ENCODE measurements at places on chromosomes 3 and 15.

- peak; percentile 42 for DNase-seq
Observed at GRCh38 chr15:61479613-61480012, 250.5 kb upstream of the RORA start.

- peak; percentile 89 for DNase-seq
Observed at GRCh38 chr15:98873441-98874218, 134.0 kb downstream of the PGPEP1L start.

DNA sequence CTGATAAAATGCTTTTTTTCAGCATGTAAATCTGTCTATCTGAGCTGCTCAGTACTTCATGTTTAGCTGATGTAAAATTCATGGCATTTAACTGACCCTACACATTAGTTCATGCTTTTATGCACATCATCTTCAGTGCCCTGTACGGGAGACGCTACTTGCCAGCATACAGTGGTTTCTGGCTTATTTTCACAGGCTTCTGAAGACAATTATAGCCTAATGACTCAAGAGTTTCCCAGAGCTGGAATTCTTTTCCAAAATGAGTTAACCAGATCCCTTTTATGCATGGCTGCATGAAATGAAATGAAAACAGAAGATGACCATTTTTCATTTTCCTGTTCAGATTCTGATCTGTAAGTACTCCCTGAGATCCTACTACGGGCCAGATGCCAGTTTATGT lies 1061.5 kb downstream of the ROBO2 start:
- DNase-seq: peak; percentile 92

DNA sequence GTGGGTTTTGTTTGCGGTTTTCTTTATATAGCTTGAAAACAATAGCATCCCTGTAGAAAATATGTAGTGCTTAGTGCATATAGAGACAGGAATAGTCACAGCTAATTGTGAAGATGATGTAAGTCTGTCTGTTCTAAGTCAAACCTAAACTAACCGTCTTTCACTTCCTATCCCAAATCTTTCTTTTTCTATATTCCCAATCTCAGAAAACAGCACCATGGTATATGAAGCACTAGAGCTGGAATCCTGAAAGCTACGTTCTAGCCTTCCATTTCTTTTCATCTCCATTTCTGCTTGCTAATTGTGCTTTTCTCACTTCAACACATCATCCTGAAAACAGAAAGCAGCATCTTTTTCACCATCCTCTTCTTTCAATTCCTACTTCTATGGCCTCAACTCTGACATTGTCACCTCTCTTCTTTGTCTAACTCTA lies 1235.5 kb downstream of the ROBO2 start:
- no peak for DNase-seq

DNA sequence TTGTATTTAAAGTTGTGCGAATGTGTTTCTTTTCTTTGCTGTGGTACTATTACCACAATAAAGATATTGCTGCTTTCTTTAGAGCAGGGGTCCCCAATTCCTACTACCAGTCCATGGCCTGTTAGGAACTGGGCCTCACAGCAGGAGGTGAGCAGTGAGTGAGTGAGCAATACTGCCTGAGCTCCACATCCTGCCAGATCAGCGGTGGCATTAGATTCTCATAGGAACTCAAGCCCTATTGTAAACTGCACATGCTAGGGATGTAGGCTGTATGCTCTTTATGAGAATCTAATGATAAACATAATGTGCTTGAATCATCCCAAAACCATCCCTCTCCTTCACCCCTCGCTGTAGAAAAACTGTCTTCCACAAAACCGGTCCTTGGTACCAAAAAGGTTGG lies 41.6 kb downstream of the DMXL2 start:
- DNase-seq: no peak

DNA sequence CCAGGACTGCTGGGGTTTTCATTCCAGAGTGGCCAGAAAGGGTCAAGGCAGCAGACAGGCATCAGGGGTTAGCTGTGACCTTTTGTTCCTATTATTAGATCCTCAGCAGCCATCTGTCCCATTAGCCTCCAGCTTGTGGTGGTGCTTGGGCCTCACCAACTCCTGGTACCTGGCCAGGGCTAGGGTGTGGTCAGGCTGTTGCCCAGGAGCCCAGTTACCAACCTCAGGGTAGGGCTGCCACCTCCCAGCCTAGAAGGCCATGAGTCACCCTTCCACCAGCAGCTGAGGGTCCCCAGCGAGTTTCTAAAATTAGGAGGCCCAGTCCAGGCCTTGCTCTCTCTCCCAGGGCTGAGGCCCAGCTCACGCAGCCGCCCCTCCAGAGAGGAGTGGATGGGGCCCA lies 12.2 kb downstream of the TMEM43 start:
- DNase-seq: no peak

- no peak for DNase-seq
Observed at GRCh38 chr15:69213786-69214185, 53.4 kb downstream of the GLCE start.

- DNase-seq: no peak
Observed at GRCh38 chr3:152682477-152682876, 152.5 kb upstream of the P2RY1 start.

- DNase-seq: no peak
Observed at GRCh38 chr3:118171236-118171852, 863.3 kb downstream of the IGSF11 start.

DNA sequence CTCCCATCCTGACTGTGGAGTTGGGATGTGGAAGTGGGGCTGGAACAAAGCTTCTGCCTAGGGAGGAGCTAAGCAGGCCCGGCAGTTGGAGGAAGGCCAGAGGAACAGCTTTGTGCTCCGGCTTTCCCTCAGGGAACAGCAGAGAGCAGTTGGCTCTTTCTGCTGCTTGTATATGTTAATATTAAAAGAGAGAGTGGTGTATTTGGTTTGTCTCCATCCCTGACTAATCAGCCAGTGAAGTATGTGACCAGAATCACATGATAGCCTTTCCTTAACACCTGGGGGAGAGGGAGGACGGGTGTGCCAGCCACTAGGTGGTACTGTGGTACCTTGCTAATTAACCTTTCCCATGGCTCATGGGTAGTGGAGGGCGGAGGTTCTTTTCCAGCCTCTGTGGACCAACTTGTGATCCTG lies 10.0 kb downstream of the EIF2B5 start:
- peak; percentile 44 for DNase-seq

DNA sequence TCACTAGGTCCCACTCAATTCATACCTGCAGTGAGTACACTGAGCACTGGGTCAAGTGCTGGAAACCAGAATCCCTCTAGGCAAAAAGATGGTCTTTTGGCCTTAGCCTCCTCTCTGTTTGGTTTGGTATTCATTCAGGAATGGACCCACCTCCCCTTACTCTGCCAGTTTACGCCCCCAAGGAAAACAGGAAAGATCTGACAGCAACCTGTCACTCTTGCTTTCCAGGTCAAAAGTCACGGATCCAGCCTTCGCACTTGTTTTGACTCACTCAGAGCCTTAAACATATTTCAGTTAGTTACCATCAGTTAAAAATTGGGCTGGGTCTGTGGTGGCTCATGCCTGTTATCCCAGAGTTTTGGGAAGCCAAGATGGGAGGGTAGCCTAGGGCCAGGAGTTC lies 68.1 kb downstream of the SYNM start:
- DNase-seq: no peak

DNA sequence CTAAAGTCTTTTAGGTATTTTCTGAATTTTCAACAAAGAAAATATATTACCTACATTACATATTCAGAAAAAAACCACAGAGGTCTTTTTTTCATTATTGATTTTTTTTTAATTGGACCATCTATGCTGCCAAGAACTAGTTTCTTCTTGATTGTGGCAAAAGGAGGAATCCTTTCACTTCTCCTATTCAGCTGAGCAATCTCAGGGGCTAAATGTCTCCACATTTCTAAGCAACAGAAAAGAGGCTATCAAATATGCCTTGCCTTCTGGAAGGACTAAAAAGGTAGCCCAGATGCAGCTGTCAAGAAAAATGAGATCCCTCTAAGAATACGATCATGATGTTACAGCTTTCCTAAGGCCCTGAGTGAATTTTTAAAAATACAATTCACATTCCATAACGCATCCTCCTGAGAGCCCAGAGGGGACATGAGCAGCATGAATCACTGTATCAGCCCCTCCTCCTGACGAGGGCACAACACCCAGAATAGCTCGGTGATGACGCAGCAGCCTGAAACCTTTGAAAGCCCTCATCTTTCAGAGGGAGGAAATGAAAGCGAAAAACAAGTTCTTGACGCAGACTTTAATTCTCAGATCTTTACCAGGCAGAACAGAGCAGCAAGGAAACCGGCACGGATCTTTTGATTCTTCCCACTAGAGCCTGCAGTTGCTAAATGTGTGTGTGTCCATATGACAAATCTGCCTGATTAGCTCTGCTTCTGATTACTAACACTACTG lies 24.6 kb downstream of the RUBCN start:
- DNase-seq: peak; percentile 97

DNA sequence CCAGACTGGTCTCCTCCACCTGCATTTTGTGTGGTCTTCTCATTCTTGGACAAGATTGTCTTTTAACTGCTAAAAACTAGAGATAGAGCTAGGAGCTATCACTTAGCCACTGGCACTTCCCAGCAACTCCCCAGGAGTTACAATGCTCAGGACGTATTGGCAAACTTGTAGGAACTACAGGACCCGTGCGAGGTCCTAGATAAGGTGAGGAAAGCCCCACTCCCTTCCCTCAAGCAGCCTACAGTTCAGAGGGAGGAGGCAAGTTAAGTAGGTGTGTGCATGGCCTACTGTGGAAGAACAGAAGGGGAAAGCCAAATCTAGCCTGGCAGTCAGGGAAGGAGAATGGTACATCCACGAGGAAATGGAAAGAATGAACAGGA lies 504.7 kb upstream of the PROK2 start:
- DNase-seq: no peak

GRCh38 chr3:85977615-85978338 lies 1013.2 kb downstream of the VGLL3 start:
- DNase-seq: no peak

DNA sequence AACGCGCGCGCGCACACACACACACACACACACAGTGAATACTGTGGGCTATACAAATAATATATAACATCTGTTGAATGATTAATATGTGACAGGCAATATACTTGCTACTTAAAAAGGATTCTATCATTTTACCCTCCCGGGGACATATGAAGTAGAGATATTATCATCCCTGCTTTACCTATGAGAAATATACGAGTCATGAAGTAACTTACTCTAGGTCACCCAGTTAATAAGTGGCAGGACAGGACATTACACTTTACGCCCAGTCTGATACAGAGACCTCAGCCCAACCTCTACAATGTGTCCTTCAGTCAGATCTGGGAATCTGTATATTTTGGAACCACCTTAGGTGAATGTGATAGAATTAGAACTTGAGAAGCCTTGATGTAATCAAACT lies 55.4 kb downstream of the CCDC54 start:
- peak; percentile 5 for DNase-seq

GRCh38 chr15:78272316-78272715 lies 8.0 kb downstream of the DNAJA4 start:
- DNase-seq: no peak

GRCh38 chr3:8387571-8387970 lies 114.1 kb upstream of the LMCD1 start:
- peak; percentile 36 for DNase-seq

- peak; percentile 87 for DNase-seq
Observed at GRCh38 chr3:139310474-139310933, 33.3 kb upstream of the MRPS22 start.

DNA sequence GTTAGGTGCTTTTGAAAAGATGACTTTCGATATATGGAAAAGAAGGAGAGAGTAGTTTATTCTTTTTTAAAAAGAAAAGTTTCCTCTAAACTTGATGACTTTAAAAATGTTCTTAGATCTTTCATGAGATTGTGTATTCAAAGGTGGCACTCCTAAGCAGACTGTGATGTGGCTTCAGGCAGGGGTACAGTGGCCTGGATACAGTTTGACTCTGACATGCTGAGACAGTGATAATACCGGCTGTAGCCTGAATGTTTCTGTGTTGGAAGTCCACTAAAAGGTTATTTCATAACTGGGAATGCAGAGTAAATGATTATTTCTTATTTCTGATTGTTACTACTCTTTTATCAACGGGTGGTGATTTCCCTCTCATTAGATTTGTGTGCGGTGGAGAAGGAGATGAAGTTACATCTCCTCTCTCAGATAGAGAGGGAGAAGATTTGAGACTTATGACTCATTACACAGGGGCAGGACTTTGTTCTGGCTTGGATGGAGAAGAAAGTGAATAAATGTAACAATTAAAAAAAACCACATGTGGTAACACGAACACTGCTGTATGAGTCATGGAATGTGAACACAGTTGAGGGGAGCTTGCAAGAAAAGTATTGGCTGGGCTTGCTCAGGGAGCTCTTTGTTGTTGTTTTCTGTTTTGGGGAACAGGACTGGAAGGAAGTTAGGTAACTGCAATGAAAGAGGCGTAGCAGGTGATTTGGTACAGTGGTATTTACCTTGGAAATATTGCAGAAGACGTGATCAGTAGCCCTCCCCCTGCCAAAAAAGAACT lies 21.6 kb downstream of the SPTSSB start:
- DNase-seq: peak; percentile 84

GRCh38 chr15:31217566-31218270 lies 108.9 kb upstream of the KLF13 start:
- DNase-seq: no peak

DNA sequence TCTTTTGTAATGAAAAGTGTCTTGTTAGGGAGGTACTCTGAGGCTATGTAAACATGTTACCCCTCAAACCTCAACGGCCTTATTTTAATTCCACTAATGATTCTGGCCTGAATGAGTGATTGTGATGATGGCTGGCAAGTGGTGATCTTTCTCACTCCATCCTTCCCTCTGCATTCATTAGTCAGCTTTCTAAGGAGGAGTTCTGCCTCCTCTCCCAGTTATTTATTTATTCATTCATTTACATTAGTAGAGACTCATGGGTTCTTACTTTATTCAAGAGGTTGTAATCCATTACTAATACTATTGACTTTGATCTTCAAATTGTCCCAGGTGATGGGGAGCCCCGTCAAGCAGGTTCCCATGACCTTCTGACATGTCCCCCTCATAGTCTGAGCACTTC lies 35.3 kb downstream of the GNB5 start:
- DNase-seq: no peak

DNA sequence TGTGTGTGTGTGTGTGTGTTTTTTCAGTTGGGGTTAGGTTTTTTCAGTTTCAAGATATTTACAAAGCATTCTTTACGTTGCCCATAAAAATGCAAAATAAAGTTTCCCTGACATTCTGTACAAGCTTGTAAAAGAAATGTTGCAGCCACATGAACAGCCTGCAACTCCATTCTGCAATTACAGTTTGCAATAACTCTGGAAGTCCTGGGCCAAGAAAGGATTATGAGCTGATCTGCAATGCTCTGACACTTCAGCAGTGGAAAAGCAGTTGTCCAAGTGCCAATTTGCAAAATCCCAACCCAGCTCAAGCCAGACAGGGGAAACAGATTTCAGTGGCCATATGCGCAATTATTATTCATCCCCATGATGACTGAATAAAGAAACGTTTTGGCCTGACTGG lies 322.1 kb downstream of the MEX3B start:
- peak; percentile 8 for DNase-seq

All from fibroblast of skin of scalp (primary cell).